ENCODE measurements at places on chromosomes 11 and 22. TPM values are rescaled to one million over a fixed set of nuclear protein-coding genes. Genes with fewer than 3 reads are reported as not detected.

OR4A16 gene
- not detected for total RNA-seq

DDX25 gene
- not detected for total RNA-seq

CCDC15 gene
- total RNA-seq: 1.0 TPM

ZNF280A gene
- not detected for total RNA-seq

SLC5A12 gene
- total RNA-seq: not detected

TRIM29 gene
- not detected for total RNA-seq

YAP1 gene
- 96.9 TPM for total RNA-seq

ACTN3 gene
- under 0.01 TPM for total RNA-seq

GPHA2 gene
- not detected for total RNA-seq

KCNJ4 gene
- total RNA-seq: 0.09 TPM

GLYAT gene
- total RNA-seq: not detected

FGF3 gene
- total RNA-seq: not detected

BAIAP2L2 gene
- 2.2 TPM for total RNA-seq

DERL3 gene
- under 0.01 TPM for total RNA-seq

SLC5A4 gene
- total RNA-seq: not detected

PARVA gene
- total RNA-seq: 50.7 TPM

MYOD1 gene
- 0.51 TPM for total RNA-seq

BTG4 gene
- not detected for total RNA-seq

OR8G5 gene
- not detected for total RNA-seq

KRTAP5-8 gene
- not detected for total RNA-seq

NFRKB gene
- 16.0 TPM for total RNA-seq

MRPL40 gene
- total RNA-seq: 33.5 TPM

MFNG gene
- not detected for total RNA-seq

CYTH4 gene
- total RNA-seq: not detected

ALKBH3 gene
- 30.5 TPM for total RNA-seq

FAT3 gene
- 0.68 TPM for total RNA-seq

C11orf86 gene
- not detected for total RNA-seq

TRIM49D1 gene
- total RNA-seq: not detected

OR5M10 gene
- total RNA-seq: not detected

APOBEC3G gene
- 9.2 TPM for total RNA-seq

APOBEC3H gene
- total RNA-seq: not detected

PGR gene
- 1.9 TPM for total RNA-seq

PIH1D2 gene
- total RNA-seq: not detected

TMPRSS5 gene
- total RNA-seq: not detected

OR2D2 gene
- not detected for total RNA-seq

DDI1 gene
- total RNA-seq: not detected

OR8D4 gene
- total RNA-seq: not detected

LRRC56 gene
- total RNA-seq: 0.12 TPM

GGTLC2 gene
- not detected for total RNA-seq

SCN4B gene
- total RNA-seq: not detected

PRRG4 gene
- total RNA-seq: not detected

HOATZ gene
- total RNA-seq: not detected

ARHGAP8 gene
- 0.26 TPM for total RNA-seq

FOLR2 gene
- not detected for total RNA-seq

C11orf52 gene
- total RNA-seq: 2.0 TPM

FGF19 gene
- total RNA-seq: not detected

LRRC55 gene
- total RNA-seq: 0.17 TPM

NRXN2 gene
- total RNA-seq: 3.2 TPM

DSCAML1 gene
- total RNA-seq: not detected

GTSE1 gene
- 0.60 TPM for total RNA-seq

EFCAB6 gene
- total RNA-seq: 1.5 TPM

MPZL2 gene
- total RNA-seq: not detected

GGT5 gene
- 114 TPM for total RNA-seq

C11orf54 gene
- total RNA-seq: 10.3 TPM

DYNC2H1 gene
- total RNA-seq: 20.0 TPM

DMC1 gene
- 1.7 TPM for total RNA-seq

Data from pericardium fibroblast (primary cell).